ENCODE measurements at places on chromosomes 2 and 18.

- no peak for DNase-seq
These were observed 195.7 kb downstream of the LPIN1 start for GRCh38 chr2:11942178-11942569.

- DNase-seq = no peak
These were observed 192.6 kb upstream of the MYT1L start for GRCh38 chr2:2523461-2524347.

- no peak for DNase-seq
These were observed 14.2 kb upstream of the PRELID3A start for GRCh38 chr18:12393510-12393909.

- peak; percentile 36 for DNase-seq
These were observed 99.2 kb upstream of the ASAP2 start for GRCh38 chr2:9107168-9108025.

DNA sequence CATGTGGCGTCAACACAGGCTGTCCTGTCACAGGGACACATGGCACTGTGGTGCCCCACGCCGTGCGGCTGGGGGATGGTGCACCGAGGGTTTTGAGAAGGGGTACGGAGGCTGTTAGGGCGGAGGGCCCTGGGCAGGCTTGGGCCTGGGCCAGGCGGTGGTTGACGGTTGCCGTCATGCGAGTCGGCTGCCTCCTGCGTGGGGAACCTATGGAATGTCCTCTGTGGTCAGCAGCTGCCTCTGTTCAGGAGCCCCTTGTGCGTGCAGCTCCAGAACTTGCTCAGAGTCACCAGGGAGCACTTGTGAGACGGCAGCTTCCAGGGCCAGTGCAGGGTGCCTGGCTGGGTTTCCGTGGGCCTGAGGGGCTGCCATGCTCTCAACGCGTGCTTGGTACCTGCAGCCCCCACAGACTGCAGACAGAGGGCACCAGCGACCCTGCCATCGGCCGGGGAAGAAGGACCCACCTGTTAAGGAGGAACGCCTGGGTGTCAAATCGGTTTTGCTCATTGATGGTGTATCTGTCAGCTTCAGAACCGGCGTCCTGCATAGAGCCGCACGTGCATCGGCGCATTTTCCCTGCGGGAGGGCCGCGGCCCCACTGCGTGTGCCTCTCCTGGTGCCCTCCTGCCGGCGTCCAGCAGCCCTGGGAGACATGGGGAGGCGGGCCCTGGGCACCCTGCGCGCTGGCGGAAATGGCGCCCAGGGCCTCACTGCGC is 10.0 kb upstream of the D2HGDH start:
- DNase-seq = no peak

GRCh38 chr2:204274991-204275390 is 270.3 kb upstream of the PARD3B start:
- DNase-seq = no peak

DNA sequence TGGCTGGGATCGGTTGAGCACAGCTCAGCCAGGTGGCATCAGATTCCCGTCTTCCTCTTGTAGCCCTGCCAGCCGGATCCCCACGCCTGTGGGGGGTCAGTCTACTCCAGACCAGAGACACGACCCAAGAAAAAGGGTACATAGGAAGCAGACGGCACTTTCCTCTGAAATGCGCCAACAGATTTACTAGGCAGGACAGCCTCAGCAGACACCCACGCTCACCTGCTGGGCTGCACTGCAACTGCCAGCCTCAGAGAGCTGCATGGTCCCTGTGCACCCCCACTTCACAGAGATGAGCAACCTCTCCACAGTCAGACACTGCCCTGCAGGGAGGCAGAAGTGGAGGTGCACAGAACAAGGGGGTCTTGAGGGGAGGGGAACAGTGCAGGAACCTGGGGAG is 75.7 kb upstream of the OTOS start:
- no peak for DNase-seq

DNA sequence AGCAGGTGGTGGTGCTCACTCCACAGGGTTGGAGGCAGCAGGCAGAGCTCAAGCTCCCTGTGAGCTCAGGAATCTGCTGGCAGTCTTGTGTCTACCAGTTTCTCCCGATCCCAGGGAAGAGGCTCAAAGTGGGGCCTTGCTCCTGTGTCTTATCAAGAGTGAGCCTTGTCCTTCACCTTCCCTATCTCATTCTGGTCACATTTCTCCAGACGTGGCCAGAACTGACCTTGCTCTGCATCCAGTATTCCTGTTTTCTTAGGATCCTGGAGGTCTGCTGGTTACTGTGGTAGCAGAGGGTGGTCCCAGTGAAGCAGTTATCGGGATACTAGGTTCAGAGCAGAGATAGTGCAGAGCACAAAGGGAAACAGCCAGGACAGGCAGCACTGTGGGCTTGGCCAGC is 47.1 kb upstream of the ASB18 start:
- DNase-seq = no peak

DNA sequence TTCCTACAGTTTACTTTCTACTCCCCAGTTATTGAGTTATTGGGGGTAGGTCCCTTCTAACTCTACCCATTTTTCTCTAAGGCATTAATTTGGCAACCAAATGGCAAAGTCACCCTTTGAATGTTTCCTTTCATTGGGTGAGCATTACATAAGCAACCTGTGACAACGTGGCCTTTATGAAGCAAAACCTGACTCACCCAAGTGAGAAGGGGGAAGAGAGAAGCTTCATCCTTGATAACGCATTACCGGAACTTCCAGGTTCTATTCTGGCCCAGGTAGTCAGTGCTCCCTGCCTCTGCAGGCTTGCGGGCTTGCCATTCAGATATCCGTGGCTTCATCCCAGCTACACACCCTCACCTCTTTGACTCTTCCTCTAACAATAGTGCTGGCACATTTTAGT is 39.1 kb upstream of the FAM124B start:
- no peak for DNase-seq

DNA sequence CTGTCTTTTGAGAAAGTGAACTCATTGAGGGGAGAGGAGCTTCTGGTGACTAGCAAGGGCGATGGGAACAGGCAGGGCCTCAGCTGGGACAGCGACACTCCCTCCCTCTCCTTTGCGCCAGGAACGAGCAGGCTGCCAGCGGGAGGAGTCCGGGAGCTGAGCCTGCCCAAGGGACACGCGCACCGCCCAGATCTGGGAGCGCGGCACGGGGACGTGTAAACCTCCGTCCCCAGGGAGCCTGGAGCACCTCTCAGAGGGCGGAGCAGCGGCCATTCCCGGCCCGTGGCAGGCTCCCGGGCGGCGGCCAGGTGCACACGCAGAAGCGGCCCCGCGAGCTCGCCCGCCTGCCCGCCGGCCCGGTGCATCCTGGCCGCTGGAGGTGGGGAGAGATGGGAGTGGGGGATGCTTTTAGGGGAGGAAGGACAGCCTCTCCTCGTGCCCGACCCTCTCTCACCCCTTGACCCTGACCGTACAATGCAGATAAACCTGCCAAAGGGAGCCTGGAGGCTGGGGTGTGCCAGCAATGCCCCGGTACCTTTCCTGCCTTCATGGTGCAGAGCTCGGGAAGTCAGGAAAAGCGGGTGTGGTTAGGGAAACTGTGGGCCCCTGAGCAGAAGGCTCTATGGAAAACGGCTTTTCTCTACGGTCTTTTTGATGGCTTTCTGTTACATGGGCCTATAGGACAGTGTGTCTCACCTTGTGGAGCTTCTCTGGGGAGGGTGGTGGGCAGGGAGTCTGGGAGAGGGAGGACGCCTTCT is 2.2 kb downstream of the AQP4 start:
- peak; percentile 3 for DNase-seq
